CD8-positive, alpha-beta T cell (primary cell): ENCODE measurements at places on chromosomes 11 and 22.
A peak's percentile ranks its signal among the peaks of the same experiment; 100 is the strongest.

DNA sequence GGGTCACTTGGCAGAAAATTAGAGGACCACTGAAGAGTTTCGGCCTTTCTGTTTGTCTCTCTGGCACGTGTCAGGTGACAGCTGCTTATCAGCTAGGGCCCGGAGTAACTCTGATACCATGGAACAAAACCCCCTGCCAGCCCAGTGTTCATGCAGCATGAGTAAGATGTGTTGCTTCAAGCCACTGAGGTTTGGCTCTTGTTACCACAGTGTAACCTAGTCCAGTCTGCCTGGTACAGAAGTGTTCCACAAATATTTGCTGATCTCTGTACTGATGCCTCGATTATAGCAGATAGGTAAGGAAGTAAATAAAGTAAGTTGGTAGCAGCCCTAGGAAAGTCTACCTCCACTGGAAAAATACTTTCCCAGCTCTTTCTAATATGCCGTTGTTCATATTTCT is 20.5 kb upstream of the ETS1 start:
- no peak for DNase-seq

DNA sequence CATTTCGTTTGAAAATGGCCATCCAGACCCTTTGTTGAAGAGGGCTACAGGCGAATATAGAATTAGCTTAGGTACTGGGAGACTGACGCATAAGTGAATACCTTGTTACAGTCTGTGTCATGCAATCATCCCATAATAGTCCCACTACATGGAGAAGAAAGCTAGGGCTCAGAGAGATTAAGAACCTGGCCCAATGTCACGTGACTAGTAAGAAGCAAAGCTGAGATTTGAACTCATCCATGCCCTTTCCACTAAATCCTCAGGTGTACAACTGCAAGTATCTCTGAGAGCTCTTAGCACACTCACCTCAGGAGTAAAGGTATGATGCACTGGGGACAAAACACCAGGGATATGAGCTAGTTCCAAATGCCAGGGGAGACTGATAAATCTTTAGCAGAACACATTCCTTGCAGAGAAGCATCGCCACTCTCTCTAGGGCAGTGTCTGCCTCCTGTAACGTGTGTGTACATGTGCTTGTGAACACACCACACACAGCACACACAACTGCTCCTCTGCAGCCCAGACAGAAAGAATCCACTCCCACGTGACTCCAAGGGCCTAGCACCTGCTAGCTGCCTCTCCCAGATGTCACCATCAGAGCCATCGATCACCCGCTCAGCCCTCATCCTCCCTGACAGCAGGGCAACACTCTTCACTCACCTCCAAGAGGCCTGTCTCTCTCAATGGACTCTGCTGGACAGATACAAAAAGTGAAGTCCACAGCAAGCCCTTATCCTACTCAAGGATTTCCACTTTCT is 402.8 kb downstream of the NXPE2 start:
- no peak for DNase-seq

- no peak for DNase-seq
Measured at GRCh38 chr22:44012591-44012990, 11.5 kb upstream of the PARVB start.

- DNase-seq, result peak; percentile 65
Measured at GRCh38 chr11:36564376-36565030, 3.3 kb upstream of the RAG1 start.

DNA sequence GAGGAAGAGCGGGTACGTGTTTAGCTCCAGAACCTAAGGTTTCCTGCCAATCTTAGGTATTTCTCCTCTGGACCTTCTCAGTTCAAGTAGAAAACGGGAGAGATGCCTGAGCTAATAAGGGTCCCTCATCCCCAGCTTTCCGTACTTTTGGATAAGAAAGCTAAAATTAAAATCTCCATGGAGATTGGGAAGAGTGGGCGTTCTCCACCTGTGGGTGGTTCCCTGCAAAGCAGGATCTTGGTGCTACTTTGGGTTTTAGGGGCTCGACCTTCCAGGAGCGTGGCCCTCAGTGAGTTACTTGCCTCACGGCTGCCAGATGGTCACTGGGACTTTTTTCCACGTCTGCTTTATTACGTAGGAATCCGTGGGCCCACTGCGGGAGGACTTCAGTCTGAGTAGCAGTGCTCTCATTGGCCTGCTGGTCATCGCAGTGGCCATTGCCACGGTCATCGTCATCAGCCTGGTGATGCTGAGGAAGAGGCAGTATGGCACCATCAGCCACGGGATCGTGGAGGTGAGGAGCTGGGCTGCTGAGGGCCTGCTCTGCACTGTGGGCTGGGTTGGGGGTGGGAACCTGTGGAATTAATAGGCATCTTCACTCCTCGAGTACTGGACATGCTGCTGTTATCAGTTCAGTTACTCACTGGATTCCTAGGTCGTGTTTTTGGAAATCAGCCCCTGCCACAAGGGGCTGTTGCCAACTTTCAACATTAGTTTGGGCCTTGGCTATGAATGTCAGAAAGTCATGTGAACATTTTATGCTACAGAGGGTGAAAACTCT is 17.8 kb upstream of the ST14 start:
- no peak for DNase-seq

DNA sequence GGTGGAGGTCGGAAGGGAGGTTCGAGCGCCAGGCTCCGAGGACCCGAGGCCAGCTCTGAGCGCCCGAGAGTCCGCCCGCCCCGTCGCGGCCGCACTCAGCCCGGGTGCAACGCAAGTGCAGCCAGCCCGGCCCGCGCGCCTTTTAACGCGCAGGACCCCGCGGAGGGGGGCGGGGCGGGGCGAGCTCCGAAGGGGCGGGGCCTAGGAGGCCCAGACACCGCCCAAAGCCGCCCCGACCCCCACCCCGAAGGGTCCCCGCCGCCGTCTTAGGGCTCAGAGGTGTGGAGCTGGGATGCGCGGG is at the start of gene PHOX2A:
Gene PHOX2A (minus strand): TSS at position 117 of the 301 bp plus-strand sequence. CDS start 172 bp downstream, outside the sequence.
- no peak for DNase-seq
